ENCODE measurements at places on chromosomes 2 and 18. TPM values are rescaled to one million over a fixed set of nuclear protein-coding genes. Genes with fewer than 3 reads are reported as not detected.

KCNG2 gene
- not detected for total RNA-seq

ZSWIM2 gene
- total RNA-seq = not detected

ZNF804A gene
- total RNA-seq = not detected

REG3G gene
- total RNA-seq = not detected

TCF4 gene
- total RNA-seq = 1.3 TPM

Measured in activated naive CD4-positive, alpha-beta T cell treated with anti-CD3 and anti-CD28 coated beads, Interleukin-2, amount 10 ng/mL, durations not matched to agents 5 hours and 36 hours (primary cell).